ENCODE measurements at places on chromosomes 11 and 22.

GRCh38 chr11:2290351-2290841, 11.3 kb downstream of the C11orf21 start:
- no peak for DNase-seq

- no peak for DNase-seq
Measured at GRCh38 chr11:124339396-124340141, 19.6 kb upstream of the OR8D2 start.

- DNase-seq = no peak
Measured at GRCh38 chr11:121936370-121936769, 179.6 kb downstream of the BLID start.

GRCh38 chr11:130418756-130419155, 9.7 kb downstream of the ADAMTS8 start:
- no peak for DNase-seq

- DNase-seq = no peak
Measured at GRCh38 chr22:37624876-37625275, 14.6 kb upstream of the SH3BP1 start.

DNA sequence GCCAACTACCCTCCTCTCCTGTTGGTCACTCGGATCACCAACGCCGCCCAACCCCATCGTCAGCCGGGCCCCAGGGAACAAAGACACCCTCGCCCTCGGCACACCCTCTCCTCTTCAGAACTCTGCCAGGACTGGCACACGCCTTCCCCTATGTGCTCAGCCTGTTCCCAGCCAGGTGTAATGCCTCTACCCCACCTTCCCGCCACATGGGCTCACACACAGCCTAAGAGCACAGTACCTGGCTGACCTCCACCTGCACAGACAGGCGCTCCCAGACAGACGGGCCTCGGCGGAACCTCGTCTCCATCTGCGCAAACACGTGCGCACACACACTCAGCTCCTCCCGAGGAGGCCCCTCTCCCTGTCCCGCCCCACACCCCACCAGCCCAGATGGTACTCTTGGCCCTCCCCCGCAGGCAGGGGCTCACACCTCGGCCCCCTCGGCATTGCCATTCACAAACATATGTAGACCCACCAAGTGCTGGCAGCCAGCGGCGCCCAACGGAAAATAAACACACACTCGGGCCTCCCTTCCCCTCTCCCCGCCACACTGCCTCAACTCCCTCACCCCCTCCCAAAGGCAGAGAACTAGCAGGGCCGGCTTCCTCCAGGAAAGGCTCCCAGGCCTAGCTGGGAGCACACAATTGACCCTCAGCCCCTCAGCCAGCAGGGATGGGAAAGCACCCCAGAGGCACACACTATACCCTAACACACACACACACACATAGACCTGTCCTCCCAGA, 8.5 kb downstream of the ELFN2 start:
- DNase-seq = no peak

GRCh38 chr11:76939219-76939631, 78.5 kb downstream of the ACER3 start:
- DNase-seq = no peak

DNA sequence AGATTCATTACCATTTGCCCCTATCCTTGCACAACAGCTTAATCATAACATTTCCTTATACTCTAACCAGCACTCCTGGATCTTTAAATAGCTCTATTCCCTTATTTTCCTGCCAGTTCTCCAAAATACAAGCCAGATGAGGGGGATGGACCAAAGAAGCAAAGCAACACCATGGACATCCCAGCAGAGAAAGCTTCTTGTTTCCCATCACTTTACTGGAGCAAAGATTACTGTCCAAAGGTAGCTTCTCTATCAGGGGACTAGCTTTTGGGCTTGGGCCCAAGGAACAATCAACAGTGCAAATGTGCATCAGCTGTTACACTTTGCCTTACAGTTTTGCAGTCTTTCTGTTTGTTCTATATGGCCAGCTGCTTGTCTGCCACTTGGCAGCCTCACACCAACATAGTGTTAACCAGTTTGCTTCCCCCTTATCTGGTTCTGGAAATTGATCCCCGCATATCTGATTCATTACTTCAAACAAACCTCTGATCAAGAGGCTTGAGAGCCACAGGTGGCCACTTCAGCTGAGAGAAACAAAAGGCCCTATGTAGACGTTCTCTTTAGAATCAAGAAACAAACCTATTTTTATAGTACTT, 814.3 kb downstream of the METTL15 start:
- no peak for DNase-seq

DNA sequence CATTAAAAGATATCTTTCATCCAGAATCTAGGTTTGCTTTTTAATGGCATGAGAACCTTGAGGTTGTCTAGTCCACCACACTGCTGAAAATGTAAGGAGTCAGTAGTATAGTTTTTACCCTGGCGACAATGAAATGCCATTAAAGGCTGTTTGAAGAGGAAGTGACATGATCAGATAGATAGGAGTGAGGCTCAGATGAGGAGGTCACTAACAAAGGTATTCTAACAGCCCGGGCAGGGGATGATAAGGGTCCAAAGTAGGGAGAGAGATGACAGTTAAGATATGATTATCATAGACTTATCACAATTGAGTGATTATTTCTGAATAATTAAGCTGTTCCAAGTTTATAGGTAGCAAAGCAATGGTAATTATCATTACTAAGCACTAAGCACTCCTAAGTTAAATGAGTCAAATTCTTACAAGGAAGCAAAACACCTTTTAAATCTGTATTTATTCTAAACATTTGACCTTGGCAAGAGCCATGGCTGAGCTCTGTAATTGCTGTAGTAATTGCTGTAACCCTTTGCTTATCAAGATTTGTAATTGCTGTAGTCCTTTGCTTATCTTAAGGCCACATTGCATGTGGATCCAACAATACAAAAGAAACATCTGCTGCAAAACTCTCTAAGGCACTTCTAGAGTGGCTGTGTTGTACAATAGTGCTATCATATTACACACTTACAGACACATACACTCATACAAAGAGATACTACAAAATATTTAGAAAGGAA, 92.6 kb downstream of the ENTHD1 start:
- no peak for DNase-seq

GRCh38 chr11:2574043-2574552, 125.7 kb downstream of the KCNQ1OT1 start:
- no peak for DNase-seq

- DNase-seq = peak; percentile 82
Measured at GRCh38 chr11:65546217-65546958, 11.8 kb downstream of the LTBP3 start.
